ENCODE measurements at places on chromosomes 2 and 18.

DNA sequence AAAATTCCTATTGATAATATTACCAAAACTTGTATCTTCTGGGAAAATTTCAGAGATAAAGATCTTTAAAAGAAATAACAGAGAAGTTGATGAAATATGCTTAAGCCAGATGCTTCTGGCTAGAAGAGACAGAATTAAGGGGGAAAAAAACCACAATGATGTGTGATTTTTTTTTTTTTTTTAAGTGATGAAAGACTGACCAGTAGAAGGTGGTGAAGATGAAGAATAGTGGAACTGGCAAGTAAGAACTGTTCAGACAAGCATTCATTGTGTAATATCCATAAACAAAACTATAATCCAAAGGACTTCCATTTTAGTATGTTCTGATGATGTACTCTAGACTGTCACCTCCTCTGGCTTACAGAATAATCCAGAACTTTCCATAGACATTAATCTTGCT is 89.8 kb downstream of the INO80D start:
- DNase-seq: no peak

DNA sequence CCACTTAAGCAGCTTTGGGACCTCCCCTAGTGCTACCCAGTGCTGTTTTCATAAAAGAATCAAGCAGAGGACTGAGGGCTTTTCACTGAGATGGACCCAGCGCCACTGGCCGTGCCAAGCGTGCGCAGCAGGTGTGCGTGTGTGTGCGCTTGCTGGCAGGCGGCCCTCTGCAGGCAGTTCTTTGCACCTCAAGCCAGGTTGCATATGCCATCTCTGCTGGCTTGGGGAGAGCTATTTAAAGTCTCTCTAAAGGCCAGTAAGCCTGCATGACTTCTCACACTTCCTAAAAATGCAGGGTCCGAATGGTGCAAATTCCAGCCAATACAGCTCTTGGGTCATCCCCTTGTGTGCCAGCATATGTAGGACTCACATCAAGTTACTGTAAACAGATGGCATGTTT is 255.5 kb downstream of the RNF152 start:
- DNase-seq: no peak

DNA sequence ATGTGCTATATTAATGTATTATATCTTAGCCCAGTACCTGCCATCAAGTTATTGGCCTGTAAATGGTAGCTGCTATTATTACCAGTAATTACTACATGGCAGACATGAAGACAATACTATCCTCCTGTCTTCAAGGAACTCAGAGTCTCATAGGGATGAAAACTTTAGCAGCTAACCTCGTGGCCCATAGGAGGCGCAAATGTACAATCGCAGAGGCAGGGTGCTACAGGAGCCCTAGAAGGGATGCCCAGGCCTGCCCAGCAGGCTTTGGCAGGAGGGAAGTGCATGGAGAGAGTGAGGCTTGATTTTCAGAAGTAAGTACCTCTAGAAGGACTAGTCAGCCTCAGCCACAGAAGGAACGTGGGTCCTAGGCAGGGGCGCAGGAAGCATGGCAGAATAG is 44.7 kb upstream of the KIDINS220 start:
- DNase-seq: peak; percentile 12

DNA sequence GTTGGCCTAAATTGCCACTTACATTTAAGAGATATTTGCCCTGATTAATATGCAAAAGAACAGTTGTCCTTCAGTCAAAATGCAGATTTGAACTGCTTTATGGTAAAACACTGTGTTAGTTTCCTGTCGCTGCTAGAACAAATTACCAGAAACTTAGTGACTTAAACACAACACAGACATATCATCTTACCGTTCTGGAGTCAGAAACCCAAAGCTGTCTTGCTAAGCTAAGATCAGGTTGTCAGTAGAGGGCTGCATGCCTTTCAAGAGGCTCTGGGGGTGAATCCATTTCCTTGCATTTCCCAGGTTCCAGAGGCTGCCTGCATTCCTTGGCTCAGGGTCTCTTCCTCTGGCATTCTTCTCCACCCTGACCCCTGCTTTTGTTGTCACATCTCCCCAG is 149.5 kb downstream of the FAM161A start:
- no peak for DNase-seq

- DNase-seq: no peak
Measured at GRCh38 chr2:39266139-39266805, 22.5 kb upstream of the CDKL4 start.

DNA sequence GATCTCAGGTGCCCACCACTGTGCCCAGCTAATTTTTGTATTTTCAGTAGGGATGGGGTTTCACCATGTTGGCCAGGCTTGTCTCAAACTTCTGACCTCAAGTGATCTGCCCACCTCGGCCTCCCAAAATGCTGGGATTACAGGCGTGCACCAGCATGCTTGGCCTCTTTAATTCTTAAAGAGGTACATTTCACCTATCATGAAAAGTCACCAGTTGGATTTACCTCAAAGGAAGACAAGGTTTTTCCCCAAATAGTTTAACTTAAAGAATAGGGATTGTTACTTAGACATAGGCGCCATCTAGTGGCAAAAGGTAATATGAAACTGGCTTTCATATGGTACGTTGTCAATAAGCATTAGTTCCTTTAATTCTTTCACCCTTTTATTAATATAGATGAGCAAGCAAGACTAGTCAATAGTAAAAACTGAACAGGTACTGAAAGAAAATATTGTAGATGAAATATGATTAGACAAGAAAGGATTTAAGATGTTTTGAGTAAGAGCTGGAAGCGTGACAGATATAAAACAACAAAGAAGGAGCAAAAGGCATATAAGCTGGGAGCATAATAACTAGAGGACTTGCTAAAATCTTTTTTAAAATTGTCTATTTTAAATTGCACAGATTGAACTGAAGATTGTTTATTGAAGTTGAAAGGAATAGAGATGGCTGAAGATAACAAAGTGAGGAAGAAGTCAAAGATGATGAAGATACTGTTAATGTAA is 35.0 kb upstream of the PSMD14 start:
- DNase-seq: peak; percentile 7

DNA sequence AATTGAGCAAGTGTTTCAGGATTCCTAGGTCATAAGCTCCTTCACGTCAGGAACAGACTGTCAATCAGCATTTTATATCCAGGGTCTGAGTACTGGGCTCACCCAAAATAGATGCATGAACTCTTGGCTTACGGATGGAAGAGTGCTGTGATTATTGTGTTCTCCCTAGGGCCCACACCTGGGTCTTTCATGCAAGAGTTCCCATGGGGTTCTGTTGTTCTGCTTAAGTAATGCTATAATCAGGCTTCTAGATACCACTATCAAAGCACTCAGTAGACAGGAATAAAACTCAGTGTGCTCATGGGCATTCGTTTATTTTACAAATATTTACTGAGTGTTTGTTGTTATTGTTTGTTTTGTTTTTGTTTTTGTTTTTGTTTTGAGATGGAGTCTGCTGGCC is 46.4 kb upstream of the PMAIP1 start:
- DNase-seq: no peak

DNA sequence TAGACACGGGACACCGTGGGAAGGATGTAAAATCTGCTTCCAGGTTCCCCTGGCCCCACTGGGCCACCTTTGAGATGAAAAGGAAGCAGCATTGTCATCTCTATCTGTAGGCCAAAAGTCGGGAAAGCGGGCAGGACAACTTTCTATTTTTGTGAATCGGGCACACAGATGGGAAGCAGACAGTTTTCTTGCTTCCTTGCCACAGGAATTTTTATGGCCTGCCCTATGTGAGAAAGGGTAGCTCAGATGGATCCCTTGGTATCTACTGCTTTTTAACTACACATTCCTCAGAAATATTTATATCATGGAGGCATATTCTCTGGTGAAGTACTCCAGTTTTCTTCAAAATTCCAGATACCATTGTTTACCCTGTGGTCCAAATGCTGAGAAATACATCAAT is 735.5 kb downstream of the CBLN2 start:
- DNase-seq: no peak

DNA sequence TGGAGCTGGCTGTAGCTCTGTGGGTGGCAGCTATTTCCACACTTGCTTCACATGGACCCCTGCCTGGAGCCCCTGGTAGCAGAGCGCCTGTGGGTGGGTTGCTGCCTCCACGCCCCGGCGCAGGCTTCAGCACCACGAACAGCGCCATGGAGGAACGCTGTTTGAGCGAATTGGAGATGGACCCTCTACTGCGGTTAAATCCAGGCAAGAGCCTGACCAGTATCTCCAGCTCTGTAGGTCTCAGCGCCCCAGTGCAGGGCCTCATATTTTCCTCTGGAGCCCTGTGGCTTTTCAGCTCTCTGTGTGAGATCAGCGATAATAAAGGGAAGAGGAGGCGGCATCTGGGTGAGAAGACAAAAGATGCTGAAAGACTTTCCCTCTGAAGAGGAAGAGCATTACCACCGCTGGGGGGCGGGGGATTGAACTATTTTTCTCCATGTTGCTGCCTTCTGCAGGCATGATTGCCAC is 12.0 kb downstream of the ONECUT2 start:
- DNase-seq: no peak

- no peak for DNase-seq
Measured at GRCh38 chr2:167049659-167050058, 161.4 kb downstream of the XIRP2 start.

DNA sequence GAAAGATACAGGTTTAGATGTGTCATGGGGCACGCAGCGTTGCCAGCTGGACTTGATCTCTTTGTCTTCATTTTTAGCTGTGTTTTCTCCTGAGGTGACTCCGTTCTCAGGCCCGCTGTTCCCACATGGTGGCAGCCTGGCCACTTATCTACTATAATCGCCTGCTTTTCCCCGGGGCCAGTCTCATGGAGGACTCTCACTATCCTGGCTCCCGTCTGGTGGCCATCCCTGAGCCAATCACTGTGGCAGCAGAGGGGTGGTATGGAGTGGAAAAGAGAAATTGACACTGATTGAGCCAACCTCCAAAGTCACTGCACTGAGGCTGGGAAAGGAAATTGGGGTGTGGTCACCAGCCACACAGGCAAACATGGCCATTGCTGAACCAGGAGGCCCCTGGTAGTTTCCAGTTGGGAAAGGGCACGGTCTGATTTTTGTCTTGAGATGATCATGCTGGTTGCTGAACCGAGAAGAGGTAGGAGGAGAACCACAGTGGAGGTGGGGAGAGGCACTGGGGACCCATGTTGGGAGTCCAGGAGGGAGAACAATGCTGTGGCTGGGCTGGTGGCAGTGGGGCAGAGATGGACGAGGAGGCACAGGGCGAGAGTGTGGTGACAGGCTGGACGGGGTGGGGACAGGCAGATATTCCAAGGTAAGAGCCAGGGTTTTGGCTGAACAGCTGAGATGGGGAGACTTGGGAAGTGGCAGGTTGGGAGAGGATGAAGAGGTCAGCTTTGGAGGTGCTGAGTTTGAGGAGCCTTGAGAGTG is 45.6 kb downstream of the KCNIP3 start:
- DNase-seq: no peak

- DNase-seq: no peak
Measured at GRCh38 chr2:71943238-71944182, 204.2 kb downstream of the CYP26B1 start.

- DNase-seq: no peak
Measured at GRCh38 chr2:137185378-137186078, 420.2 kb downstream of the THSD7B start.

DNA sequence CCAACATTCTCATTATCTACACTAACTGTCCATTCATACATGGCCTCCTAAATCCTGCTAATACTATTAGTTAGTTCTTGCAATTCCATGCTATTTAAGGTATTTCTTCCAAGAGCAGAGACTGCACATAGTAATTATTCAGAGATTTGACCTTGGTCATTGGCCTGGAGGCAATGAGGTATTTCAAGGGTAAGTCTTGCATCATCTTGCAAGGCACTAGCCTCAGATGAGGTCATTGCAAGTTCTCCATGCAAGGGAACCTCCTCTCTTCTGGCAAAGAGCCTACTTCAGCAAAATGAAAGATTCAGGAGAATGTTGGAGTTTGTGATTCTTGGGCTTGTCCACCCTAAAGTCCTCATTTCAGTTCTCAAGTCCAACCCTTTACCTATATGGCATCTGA is 48.5 kb upstream of the IKZF2 start:
- no peak for DNase-seq

DNA sequence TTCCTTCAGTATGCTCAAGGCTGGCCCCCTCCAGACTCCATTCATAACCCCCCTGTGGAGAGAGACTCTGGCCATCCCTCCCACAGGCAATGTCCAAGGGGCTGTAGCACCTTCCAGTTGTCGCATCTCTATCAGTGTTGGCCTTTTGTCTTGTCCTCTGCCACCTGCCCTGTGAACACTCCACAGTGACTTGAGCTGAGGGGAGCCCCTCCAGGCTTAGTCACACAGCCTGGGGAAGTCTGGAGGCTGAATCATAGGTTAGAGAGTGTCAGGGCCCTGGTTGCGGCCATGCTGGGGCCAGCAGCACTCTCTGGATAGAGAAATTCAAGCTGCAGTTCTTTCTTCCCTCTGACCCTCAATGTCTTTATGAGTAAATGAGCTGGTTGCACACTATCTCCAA is 64.7 kb downstream of the GYPC start:
- DNase-seq: no peak

GRCh38 chr2:100142393-100142792 is at the start of gene AFF3:
Gene AFF3, minus strand, starts transcription at chr2:100142590. Its CDS starts 38,136 bp downstream, at chr2:100104454.
- DNase-seq: no peak

- no peak for DNase-seq
Measured at GRCh38 chr18:13353084-13353823, 134.7 kb downstream of the LDLRAD4 start.

- no peak for DNase-seq
Measured at GRCh38 chr2:206176121-206176520, 16.4 kb downstream of the EEF1B2 start.

DNA sequence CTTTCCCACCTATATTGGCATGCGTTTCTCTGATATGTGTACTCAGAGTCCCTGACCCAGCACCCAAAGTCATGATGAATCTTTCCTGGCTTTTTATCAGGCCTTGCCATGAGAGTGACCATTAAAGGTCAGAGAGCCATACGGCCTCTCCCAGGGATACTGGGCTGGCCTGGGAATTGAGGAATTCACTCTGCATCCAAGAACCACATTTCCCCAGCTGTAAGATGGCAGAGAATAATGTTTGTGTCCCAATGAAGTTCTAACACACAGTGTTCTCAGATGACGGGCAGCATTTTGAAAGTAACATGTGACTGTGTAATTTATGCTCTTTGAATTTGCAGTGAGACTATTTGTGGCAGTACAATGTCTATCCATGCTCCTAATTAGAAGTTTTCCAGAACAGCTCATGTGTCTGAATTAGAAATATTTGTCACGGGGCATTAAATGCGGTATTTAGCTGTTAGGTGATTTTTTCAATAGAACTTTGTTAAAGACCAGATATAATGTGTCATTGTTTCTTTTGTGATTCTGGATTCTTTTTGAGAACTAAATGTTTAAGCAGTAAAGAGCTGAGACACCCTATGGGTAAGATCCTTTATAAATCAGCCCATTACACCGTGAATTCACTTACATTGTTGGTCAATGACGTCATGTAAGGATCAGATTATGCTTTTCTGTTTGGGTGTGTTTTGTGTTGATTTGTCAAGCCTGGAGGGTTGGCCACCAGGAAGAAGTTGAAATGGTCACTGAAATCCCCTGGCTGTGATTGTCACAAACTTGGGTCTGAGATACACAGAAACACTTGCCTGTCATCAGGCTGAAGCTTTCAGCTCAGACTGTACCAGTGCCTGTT is 7.3 kb upstream of the SLC3A1 start:
- no peak for DNase-seq

DNA sequence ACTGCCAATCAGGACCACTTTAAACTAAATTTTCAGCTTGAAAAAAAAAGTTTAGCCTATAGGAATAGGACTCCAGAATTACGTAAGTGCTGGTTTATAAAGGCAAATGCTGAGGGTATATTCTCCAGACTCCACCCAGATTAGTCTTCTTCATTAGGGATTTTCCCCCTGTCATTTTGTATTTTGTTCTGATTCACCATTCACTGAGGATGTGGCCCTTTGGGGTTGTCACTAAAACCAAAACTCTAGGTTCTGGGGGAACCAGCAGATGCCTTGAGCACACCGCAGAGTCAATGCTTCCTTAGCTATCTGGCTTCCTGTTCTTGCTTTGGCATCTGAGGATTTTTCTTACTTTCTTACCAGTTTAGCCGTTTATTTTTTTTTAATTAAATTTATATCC is 10.5 kb downstream of the SCYGR4 start:
- no peak for DNase-seq

Measured in HuH-7 (cell line).